ENCODE measurements at places on chromosomes 6 and 20. TPM values are rescaled to one million over a fixed set of nuclear protein-coding genes. Genes with fewer than 3 reads are reported as not detected.

DNA sequence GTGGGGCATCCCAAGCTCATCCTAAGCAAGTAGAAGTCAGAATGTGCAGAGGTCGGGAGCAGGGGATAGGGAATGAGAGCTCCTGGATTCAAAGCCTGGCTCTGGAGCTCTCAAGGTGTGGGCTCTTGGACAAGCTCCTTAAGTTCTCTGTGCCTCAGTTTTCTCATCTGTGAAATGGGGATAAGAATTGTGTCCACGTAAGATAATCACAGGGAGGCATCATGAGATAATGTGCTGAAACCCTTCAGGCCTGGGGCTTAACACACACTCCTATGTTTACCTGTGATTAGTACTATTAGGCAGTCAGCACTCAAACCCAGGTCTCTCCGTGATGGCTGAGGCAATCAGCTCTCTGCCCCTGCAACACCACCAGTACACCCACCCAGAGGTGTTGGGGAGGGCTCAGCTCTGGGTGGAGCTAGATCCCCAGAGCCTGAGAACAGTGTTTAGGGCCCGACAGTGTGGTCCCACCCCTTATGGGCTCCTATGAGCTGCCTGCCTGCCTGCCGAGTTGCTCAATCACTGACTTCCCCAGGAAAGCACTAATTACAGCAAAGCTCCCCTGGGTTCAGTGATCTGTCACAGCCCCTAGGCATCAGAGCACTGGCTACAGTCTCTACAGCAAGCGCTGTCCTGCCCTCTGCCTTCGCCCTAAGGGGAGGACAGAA lies 6.3 kb upstream of the SIRPA start:
- no peak for DNase-seq

DNA sequence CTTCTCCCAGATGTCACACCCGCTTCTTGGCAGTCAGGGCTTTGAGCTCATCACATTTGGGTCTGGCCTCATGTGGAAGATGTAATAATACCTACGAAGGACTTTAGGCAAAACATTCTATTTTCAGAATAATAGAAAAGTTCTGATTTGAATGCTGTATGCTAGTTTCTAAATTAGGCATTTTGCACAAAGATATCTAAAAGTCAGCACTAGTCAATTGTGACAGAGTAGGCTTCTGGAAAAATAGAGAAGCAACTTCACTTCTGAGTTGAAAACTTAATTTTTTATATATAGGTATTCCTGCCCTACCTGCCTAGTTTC lies 38.3 kb upstream of the CD2AP start:
- no peak for DNase-seq

DNA sequence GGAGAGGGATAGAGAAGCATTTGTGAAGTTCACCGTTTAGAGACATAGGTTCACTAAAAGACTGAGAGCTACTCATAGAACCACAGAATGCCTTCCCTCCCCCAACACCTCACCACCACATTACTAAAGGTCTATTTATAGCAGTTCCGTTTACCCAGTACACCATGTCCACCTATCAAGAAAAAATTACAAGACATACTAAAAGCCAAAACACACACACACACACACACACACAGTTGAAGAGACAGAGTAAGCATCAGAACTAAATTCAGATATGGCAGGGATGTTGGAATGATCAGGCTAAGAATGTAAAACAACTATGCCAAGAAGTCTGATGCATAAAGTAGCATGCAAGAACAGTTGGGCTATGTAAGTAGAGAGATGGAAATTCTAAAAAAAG lies 52.3 kb downstream of the SLC22A3 start:
- DNase-seq = no peak

DNA sequence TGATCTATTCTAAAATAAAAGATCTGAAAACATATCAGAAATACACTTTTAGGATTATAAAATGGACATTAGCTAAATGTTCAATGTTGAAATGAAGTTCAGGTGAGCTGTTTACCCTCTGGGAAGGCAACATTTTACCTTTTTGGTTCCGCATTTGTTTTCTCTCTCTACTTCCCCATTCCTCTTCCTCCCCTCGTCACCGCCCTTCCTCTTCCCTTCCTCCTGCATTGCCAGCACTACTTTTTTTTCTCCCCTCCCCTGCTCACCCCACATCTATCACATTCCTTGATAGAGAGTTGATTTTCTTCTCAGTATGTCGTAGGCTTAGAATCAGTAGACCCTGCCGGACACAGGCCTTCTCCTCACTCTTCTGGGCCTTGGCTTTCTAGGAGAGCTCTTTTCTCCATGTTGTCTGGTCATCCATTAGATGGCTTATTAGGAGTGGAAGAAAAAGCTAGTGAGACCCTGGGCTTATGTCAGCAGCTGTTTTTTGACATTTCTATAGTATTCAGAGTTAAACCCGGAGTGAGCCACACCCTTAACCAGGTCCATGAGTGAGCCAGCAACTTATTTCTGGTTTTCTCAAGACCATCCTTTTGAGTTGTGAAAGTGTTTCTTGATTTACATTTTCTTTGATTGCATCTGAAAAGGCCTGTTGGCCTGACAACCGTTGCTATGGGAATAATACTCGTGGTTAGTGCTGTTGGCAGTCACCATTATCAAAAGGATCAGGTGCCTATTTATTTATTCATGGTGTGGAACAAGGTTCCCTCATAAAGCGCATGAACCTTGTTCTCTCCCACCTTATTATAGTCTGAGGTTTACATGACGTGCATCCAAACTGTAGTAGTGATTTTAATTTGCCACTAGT lies 90.9 kb downstream of the DTD1 start:
- peak; percentile 17 for DNase-seq

DNA sequence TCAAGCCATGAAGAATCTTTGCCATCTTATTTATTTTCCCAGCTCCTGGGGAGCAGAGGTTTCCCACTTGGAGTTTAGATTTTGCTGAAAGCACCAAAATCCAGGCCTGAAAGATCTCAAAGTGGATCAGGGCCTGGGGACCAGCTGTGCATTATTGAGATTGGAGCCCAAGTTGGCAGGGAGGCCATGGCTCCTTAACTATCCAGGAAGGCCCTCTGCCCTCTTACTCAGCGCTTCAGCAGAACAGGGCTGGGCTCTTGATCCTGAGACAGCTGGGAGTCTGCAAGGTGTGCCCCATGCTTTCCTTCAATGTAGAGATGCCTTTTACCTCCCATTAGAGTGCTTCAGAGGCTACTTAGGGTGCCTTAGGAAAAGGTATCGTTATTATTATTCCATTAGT lies 24.6 kb downstream of the FOXO3 start:
- DNase-seq = no peak

- DNase-seq = no peak
Measured at GRCh38 chr20:63409066-63409833, 48.1 kb upstream of the CHRNA4 start.

DNA sequence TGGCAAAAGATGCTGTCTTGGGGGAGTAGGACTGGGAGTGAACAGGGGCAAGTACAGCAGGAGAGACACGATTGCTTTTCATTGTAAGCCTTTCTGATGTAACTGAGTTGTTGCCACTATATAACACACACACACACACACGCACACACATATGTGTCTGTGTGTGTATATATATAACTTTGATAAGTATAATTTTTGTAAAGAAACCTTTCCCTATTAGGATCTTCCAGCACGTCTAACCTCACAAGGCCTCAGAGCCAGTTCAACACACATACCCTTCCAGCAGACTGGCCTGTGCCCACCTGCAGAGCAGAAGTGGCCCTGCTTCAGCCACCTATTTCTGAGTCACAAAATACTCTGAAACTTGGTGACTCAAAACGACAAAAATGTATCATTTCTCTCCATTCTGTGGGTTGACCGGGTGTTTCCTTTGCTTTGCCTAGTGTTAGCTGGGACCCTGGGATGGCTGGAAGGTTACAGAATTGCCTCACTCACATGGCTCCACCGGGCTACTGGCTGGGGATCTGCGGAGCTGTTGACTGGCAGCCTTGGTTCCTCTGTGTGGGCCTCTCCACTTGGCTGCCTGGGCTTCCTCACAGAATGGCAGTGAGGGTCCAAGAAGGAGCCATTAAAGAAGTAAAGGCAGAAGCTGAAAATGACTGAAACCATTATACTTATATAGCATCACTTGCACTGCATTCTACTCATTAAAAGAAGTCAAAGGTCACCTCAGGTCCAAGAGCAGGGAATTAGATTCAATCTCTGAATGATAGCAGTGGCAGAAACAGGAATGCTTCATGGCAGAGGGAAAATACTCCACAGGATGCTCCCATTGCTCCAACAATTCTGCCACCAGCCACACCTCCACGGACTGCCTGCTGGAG lies 126.4 kb downstream of the BANF2 start:
- DNase-seq = no peak

TRAPPC3L gene
- under 0.01 TPM for total RNA-seq

GRCh38 chr20:62732031-62732760 lies 23.6 kb downstream of the NTSR1 start:
- DNase-seq = no peak

DNA sequence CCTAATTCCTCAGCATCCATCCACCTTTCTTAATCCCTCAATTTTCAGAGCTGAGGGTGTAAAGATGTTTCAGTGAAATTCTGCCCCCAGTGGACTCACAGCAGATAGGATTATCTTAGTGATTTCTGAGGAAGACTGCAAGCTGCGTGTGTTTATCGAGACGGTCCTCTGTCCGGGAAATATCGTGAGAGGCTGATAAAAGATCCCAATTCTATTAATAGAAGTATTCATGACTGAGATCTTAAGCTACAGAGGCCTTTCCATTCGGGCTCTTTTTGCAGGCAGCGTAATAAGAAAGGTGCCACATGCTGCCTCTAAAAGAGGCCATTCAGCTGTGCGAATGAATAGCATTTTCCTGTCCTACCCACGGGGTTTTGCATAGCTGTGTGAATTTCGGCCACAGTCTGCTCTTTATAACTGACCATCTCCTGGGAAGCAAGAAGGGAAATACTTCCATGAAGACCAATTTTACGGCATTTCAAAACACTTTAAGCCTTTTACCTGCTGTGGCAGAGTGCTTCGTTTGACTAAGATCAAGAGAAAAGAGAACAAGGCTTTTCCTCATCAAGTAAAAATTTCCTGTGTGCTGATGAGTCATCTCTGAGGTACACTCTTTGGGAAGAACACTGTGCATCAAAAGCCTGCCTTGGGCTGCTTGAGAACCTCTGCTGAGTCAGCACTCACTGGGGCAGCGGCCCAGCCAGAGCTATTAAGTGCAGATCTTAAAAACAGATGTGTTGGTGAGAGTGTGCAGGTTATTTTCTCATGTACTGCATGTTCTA lies 208.8 kb downstream of the ARHGAP18 start:
- DNase-seq = peak; percentile 12

- no peak for DNase-seq
Measured at GRCh38 chr6:137157601-137158000, 15.8 kb downstream of the IL22RA2 start.

GRCh38 chr20:63123331-63123741 lies 92.6 kb downstream of the YTHDF1 start:
- no peak for DNase-seq

DNA sequence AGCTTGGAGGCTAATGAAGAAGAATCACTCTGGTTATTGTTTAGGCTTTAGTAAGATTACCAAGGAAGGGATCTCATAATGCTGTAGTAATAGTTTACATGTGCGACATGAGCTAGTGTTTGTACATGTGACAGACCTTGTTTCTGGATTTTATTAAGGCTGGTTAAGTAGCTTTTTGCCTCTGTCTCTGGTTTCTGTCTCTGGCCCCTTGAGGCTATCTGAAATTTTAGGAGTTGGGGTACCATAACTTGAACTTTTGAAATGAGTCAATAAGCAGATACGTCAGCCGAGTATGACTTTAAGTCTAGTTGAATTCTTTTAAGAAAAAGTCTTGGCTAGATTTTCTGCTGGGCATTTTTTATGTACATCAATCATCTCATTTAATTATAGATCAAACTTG lies 9.5 kb downstream of the CBFA2T2 start:
- no peak for DNase-seq

- no peak for DNase-seq
Measured at GRCh38 chr6:39686976-39687375, 38.2 kb downstream of the KIF6 start.

DNA sequence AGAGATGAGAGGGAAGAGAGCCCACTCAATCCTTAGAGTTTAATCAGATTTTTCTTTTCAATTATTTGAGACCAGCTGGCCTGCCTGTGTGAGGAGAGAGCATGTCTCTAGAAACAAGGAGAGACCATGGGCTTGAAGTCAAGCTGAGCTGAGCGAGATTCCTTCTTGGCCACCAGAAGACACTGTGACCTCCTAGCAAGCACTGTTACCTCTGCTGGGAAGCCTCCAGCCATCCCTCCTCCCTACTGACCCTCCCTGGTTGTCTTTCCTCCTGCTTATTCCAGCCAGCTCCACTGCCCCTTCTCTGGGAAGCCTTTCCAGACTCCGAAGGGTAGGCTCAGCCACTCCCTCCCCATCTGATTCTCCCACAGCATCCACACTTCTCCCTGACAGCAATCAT lies 110.0 kb downstream of the SCML4 start:
- DNase-seq = no peak

MOG gene
- total RNA-seq = under 0.01 TPM

DNA sequence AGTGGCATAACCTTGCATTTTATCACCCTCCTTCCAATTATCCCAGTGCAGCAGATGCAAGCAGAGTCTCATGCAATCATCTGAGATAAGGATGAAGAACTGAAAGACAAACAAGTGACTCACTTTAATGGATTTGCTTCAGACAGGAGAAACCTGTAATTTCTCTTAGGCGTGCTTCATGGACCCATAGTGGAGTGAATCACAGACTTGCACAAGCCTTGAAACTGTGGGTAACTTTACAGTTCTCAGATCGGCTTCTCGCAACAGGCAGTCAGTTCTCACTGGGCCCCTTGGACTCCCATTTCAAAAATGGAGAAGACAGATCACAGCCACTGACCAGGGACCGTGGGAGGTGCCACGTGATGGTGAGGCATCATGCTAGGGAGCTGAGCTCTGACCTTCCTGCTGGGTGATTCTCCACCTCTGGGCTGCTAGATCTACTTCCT lies at the start of gene ADGRF4:
ADGRF4 (plus strand) TSS at position 239 of the 446 bp plus-strand sequence. CDS start 8,666 bp downstream, outside the sequence.
- DNase-seq = no peak

DNA sequence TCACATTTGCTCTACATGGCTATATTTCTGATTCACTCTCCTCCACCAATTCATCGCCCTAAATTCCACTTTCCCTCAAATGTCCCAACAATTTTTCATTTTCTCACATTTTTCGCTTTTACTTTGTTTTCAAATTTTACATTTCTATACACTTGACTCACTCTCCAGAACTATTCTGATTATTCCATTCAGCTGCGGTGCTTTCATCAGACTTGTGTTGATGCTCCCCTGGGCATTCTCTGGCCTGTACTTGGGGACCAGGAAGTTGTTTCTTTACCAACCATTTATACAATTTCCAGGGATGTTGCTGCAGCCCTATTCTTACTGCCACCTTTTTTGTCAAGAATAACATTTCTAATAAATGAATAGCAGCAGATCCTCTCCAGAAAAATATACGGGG lies 444.8 kb downstream of the MAFB start:
- DNase-seq = no peak

DNA sequence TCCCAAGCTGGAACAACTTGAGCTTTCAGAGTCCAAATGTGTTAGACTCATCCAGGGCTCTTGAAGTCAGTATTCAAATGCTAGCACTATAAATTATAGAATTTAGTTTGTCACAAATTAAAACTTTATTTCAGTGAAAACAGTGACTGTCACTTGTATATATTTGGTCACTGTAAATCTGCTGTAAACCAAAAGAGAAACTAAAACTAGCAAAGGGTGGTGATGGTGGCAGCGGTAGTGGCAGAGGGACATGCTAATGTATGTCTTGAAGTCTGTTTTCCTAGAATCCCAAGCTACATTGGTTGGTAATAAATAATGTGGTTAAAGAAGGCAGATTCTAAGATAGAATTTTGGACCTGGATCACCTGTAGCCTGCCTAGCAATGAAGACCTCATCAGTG lies 140.4 kb upstream of the CENPW start:
- DNase-seq = no peak

OR2J3 gene
- not detected for total RNA-seq
